ENCODE measurements at places on chromosomes 13 and 19.

- DNase-seq, result no peak
These were observed 28.9 kb upstream of the POSTN start for GRCh38 chr13:37627428-37627827.

DNA sequence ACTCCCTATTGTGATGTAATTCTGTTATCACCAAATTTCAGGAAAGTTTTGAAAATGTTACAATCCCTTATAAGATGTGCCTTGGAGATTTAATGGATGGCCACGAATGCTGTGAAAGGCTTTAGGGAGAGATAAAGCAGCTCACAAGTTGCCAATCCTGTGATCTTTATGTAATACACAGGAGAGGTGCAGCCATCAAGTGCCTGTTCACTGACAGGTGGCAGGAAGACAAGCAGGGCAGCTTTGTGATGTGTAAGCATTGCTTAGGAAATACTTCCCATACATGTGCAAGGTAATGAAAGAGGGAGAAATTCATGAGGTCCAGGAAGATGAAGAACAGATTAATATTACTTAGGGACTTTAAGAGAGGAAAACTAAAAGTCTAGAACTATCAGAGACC, 628.8 kb downstream of the SLITRK6 start:
- DNase-seq, result no peak

DNA sequence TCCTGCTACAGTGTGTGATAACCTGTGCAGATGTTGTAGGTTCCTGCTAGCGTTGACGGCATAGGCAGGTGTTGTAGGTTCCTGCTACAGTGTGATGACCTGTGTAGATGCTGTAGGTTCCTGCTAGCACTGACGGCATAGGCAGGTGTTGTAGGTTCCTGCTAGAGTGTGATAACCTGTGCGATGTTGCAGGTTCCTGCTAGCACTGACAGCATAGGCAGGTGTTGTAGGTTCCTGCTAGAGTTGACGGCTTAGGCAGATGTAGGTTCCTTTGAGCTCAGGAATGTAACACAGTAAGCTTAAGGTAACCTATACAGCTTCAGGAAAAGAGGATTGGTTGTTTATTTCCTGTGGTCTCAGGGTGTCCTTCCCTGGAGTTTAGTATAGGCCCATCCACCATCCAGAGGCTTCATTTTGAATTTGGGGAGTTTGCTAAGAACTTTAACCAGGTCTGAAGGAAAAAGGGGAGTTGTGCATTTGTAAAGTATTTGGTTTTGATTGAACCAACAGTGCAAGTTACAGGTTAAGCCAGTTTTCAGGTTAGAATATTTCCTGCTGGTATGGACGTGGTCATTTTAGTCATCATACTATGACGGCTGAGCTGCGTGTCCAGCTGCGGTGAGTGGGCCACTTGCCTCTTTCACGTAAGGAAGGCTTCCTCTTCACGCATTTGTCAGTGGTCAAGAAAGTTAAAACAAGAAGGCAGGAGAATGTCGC, 53.8 kb downstream of the ATP11A start:
- DNase-seq, result no peak

DNA sequence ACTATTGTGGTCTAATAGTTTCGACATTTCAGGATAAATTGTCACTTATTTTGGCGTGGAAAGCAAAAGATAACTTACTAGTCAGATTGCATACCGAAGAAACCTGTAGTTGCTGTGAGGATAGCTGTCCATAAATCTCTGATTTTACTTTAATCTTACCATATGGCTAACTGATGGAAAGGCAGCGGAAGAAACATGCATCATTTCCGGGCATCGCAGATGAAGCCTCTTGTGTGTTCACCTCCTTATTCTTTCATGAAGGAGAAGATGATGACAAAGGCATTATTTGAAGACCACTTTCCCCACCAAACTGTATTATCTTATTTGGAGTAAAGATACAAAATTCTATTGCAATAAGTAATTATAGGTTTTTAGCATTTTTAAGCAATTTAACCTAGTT, 763.6 kb upstream of the SLITRK6 start:
- no peak for DNase-seq

- peak; percentile 27 for DNase-seq
These were observed 2.2 kb downstream of the ABCC4 start for GRCh38 chr13:95298971-95299621.

GRCh38 chr19:6092329-6093286, 17.7 kb downstream of the RFX2 start:
- no peak for DNase-seq

- DNase-seq, result no peak
These were observed 7.9 kb downstream of the ZIC2 start for GRCh38 chr13:99989276-99990125.

DNA sequence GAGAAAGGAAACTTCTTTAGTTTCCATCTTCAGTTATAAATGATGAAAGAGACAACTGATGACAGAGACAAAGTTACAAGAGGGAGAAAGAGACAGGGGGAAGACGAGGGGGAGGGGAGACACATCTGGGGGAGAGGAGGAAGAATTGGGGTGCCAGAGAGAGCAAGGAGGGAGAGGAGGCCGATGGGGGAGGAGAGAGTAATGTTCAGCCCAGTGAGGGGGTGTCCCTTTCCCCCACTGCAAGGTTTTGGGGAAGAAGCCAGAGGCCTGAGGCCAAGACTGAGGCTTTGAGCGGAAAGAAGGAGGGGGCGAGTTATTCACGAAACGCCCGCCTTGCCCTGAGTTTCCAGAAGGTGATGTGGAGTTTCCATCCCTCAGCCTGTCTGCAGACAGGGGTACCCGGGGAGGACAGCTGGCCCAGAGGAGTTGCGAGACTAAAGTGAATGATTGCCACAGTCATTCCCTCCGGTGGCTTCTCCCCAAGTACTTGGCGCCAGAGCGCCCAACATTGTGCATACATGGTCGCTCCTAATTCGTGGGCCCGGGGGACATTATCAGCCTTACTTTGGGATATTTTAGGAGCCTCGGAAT, 558 bp upstream of the PPAN start:
- DNase-seq, result peak; percentile 95

DNA sequence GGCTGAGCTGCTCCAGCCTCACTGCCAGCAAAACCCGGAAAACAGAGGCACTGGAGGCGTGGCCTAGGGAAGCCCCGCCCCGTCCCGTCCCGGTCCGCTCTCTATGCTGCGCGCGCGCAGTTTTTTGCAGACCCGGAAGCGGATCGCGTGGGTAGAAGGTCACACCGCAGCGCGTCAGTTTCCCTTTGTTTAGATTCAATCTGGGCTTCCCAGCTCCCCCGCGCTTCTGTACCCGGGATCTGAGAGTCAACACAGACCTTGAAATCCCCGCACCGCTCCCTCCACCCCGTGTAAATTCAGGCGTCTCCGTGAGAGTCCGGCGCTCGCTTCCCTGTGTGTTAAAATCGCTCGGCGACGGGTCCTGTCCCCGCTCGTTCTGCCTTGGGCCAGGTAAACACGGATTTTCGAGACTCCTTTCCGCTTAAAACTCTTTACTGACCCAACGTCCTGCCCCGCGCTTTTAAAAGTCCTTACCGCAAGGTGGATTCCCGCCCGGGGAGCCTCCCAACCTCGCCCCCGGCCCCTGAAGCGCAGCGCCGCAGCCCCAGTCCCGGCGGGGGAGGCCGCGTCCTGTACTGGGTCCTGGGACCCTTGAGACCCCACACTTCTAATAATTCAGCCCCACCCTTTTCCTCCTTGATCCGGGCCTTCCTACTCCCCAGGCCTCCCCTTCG, at the start of gene ZNF610:
ZNF610 (plus strand) TSS at position 127 of the 674 bp plus-strand sequence. CDS start 12,930 bp downstream, outside the sequence.
- peak; percentile 95 for DNase-seq

GRCh38 chr13:20828539-20829364, 55.0 kb upstream of the EEF1AKMT1 start:
- DNase-seq, result peak; percentile 32

DNA sequence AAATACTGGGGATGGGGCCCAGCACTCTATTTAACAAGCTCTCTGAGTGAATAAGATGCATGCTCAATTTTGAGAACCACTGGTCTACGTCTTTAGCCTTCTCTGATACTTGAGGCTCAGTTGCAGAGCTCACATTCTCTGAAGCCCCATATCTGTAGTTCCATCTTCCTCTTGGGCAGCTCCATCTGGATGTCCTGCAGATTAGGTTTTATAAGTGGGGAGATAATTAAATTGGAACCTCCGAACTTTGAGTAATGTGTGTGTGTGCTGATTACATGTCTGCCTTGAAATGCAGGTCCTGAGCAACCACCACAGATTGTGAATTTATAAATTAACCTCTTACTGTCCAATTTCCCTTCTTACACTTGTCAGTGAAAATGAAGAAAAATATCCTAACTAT, 7.2 kb upstream of the RASL11A start:
- DNase-seq, result no peak

DNA sequence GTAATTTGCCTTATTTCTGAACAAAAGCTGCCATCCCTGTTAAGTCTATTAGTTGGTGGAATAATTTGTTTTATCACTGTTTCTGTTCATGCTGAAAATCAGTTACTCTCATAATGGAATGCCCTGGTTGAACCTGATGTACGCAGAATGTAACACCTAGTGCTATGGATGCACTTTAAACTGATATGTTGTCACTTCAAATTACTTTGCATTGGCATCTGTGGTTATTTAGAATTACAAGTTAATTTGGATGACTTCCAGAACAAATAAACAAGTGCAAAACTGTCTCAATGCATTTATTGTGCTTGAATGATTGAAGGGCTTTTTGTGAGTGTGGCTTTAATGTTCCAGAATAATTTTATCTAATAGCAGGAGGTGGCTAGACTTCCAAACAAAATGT, 368.2 kb upstream of the SLITRK5 start:
- DNase-seq, result no peak

GRCh38 chr13:113005076-113005865, 36.3 kb downstream of the MCF2L start:
- DNase-seq, result peak; percentile 45

DNA sequence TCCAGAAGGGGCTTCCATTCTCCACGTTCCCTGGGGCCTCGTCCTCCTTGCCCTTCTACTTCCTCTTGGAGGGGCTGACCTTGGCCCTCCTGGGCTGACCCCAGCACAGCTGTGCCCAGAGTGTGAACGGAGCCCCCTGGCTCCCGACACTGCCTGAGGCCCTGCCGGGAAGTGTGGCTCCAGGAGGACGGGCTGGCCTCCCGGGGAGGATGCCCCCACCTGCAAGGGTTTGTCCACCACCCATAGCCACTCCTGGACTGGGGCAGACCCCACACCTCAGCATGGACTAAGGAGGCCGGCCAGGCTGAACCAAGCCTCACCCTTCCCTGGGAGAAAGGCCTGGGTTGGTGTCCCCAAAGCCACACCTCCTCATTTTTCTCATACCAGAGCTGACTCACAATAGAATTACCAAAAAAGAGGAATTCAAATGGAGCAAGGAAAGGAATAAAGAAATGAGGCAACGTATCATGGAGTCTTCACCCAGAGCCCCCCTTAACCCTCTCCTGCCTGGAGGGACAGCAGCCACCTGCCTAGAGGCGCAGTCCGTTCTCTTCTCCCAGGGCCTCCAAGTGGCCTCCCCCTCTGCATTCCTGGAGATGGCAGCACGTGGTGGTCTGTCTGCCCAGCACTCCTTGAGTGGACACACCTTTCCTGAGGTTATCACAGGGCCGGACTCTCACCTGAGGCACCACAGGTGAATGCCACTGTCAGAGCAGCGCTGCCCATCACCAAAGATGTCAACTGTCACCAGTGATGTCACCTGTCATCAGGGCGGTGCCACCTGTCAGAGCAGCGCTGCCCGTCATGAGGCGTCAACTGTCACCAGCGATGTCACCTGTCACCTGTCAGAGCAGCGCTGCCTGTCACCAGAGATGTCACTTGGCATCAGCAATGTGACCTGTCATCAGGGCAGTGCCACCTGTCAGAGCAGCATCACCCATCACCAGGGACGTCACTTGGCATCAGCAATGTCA, 3.1 kb upstream of the C13orf46 start:
- no peak for DNase-seq

GRCh38 chr13:75492389-75492788, 10.4 kb upstream of the TBC1D4 start:
- DNase-seq, result no peak

- no peak for DNase-seq
These were observed 144.5 kb downstream of the KCTD15 start for GRCh38 chr19:33941133-33941532.

DNA sequence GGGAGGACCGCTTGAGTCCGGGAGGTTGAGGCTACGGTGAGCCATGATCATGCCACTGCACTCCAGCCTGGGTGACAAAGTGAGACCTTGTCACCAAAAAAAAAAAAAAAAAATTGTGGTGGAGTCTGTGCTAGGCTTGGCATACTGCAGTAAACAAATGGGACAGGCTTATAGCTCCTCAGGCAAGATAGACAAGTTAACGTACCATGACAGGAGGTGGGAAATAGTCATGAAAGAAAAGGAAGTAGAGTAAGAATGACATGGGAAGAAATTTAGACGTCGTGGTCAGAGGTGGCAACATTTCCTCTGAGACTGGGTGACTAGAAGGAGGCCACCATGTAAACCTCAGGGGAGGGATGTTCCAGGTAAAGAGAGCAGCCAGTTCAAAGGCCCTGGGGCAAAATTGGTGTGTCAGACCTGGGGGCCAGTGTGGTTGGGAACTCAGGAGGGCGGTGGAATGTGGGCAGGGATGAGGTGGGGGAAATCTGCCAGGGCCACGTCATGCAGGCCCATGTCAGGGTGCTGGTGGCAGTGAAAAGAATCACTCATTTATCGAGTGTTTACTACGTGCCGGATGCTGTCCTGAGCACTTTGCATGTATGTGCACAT, 5.6 kb downstream of the SNRPA start:
- peak; percentile 67 for DNase-seq

- DNase-seq, result no peak
These were observed 28.5 kb downstream of the GARRE1 start for GRCh38 chr19:34282611-34283519.

DNA sequence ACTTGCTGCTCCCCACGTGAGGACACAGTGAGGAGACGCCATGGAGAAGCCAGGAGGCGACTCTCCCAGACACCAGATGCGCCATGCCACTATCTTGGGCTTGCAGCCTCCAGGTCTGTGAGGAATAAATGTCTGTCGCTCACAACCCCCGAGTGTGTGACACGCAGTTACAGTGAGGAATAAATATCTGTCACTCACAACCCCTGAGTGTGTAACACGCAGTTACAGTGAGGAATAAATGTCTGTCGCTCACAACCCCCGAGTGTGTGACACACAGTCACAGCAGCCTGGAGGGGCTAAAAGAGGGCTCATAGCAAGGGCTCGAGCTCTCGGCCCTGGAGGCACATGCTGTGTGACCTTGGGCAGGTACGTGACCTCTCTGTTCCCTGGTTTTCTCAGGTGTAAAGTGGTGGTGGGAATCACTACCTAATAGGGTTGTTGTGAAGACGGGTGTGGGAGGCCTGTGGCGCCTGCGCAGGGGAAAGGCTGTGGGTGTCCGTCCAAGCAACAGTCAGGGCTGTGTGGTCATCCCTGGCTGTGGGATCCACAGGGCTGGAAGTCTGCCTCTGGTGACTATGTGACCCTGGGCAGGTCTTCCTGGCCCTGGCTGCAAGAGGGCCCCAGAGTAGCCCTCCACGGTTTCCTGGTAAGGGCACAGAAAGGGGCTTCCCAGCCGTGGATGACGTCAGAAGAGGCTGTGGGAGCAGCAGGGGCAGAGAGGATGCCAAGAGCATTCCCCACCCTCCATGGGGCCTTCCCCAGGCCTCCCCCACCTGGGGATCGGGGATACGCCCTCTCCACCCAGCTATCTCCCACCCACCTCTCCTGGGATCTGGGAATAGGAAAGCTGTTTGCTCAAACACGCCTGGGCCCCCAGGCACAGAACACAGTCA, 77.7 kb downstream of the C1QTNF9 start:
- no peak for DNase-seq
